ENCODE measurements at places on chromosomes 11 and 22. TPM values are rescaled to one million over a fixed set of nuclear protein-coding genes. Genes with fewer than 3 reads are reported as not detected.

DNA sequence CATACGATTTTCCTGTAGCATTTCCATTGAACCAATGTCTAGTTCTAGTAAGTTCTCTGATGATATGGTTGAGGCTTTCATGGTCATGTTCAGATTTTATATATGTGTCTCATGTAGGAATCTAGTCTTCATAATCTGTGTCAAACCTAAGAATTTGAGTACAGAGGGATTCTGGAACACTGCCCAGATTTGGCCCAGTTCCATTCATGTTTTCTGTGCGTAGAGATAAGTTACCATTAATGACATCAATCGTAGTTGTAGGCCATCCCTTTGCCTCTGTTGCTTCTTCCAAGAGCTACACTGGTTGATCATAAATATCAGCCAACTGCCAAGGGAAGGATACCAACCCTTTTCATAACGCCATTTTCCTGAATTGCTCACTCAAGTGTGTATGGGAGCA, 23.3 kb downstream of the ST3GAL4 start:
- no peaks in the 10 kb centered on the region for H3K27me3 ChIP-seq
- H3K27ac ChIP-seq, result no peak overlapping the region
- H3K36me3 ChIP-seq, result no peaks in the 10 kb centered on the region
- no peak for DNase-seq
- H3K4me1 ChIP-seq, result peaks cover 9% of the 10 kb centered on the region
- H3K4me3 ChIP-seq, result no peak overlapping the region

Gene SGSM1
- total RNA-seq, result 13.9 TPM

DNA sequence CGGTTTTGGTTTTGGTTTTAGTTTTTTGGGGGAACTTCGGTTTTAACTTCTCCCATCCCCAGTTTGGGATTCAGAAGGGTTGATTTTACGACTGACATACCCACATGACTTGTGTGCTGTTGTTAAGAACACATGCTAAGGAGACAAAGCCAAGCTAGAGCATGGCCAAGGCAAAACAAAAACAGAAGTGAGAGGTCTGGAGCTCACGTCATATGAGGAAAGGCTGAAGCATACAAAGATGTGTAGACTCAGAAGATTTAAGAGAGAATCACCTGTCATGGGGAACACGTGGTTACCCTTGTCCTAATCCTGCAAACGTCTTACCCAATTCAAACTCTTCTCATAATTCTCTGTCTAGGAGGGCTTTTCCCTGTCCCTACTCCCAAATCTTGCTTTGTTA, 465.0 kb downstream of the FAM181B start:
- H3K27ac ChIP-seq, result no peak overlapping the region
- no peaks in the 10 kb centered on the region for H3K27me3 ChIP-seq
- no peak overlapping the region for H3K4me3 ChIP-seq
- no peaks in the 10 kb centered on the region for H3K4me1 ChIP-seq

- no peaks in the 10 kb centered on the region for H3K36me3 ChIP-seq
- H3K4me1 ChIP-seq, result no peaks in the 10 kb centered on the region
- no peak overlapping the region for H3K4me3 ChIP-seq
Measured at GRCh38 chr11:99548264-99548663, 527.5 kb downstream of the CNTN5 start.

Gene ZNF280A
- not detected for total RNA-seq

DNA sequence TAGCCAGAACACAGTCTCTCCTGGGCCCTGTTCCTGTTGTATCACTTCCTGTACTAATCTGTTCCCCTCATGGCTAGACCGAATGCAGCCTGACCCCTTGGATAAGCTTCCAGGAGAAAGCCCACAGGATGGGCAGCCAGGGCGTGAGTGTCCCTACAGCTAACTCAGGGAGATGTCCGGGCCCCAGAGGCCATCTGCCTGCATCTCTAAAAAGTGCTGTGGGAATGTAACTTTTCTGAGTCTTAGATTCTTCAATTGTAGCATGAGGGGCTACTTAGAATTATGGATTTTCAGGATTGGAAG, 7.7 kb upstream of the MALAT1 start:
- H3K27me3 ChIP-seq, result no peaks in the 10 kb centered on the region
- no peaks in the 10 kb centered on the region for H3K36me3 ChIP-seq
- H3K4me3 ChIP-seq, result no peak overlapping the region
- DNase-seq, result no peak

Gene HDHD5
- total RNA-seq, result 12.0 TPM

GRCh38 chr11:35594680-35595079, 23.6 kb upstream of the FJX1 start:
- H3K4me3 ChIP-seq, result no peak overlapping the region
- H3K27me3 ChIP-seq, result no peaks in the 10 kb centered on the region
- no peaks in the 10 kb centered on the region for H3K4me1 ChIP-seq
- H3K27ac ChIP-seq, result no peak overlapping the region

Gene BAIAP2L2
- total RNA-seq, result 1.9 TPM

Gene IL10RA
- 268 TPM for total RNA-seq

DNA sequence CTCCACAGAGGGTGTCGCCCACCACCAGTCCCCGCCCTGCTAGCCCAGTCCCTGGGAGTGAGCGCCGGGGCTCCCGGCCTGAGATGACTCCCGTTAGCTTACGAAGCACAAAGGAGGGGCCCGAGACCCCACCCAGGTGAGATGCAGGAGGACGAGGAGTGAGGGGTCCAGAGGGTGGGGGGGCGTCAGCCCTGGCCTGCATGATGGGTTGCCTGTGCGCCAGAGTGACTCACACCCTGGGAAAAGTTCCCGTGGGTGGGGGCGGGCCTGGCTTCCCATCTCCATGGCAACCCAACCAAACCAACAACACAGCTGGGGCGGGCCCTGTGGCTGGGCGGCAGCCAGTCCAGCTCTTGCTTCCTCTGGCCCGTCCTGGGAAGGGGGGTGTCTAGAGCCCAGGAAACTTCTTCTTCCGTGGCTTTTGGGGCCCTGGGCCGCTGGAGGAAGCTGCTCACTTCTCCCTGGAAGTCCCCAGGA, 4.5 kb downstream of the GAS2L1 start:
- peak; percentile 37 for DNase-seq
- H3K27me3 ChIP-seq, result peaks cover 30% of the 10 kb centered on the region
- H3K4me3 ChIP-seq, result no peak overlapping the region
- no peak overlapping the region for H3K27ac ChIP-seq

- no peak overlapping the region for H3K4me3 ChIP-seq
- H3K27me3 ChIP-seq, result no peaks in the 10 kb centered on the region
- no peak for DNase-seq
- no peaks in the 10 kb centered on the region for H3K36me3 ChIP-seq
- no peaks in the 10 kb centered on the region for H3K4me1 ChIP-seq
Measured at GRCh38 chr22:29130476-29130875, 57.6 kb downstream of the KREMEN1 start.

DNA sequence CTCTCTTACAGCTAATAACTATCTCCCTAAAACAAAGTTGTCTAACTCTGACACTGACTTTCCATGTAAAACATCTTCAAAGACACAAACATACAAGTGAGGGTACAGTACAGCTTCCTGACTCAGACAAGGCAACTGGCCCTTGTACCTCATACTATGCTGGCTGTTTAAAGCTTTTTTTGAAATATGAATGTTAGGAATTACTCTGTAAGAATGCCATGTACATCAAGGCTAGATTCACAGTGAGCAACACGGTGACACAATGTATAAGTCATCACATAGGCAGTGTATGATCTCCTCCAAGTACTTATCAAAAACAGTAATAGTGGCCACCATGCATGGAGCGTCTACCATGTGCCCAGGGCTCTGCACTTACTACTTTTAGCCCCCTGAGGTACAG, 28.6 kb downstream of the ALG8 start:
- H3K4me1 ChIP-seq, result no peaks in the 10 kb centered on the region
- H3K27ac ChIP-seq, result no peak overlapping the region
- DNase-seq, result no peak
- H3K27me3 ChIP-seq, result no peaks in the 10 kb centered on the region
- peaks cover 9% of the 10 kb centered on the region for H3K36me3 ChIP-seq

Gene OR52B6
- not detected for total RNA-seq

GRCh38 chr11:126310200-126310991, 6.5 kb downstream of the DCPS start:
- H3K36me3 ChIP-seq, result peaks cover 16% of the 10 kb centered on the region
- DNase-seq, result peak; percentile 75
- peaks cover 36% of the 10 kb centered on the region for H3K4me1 ChIP-seq
- no peak overlapping the region for H3K4me3 ChIP-seq
